Left ventricle myocardium inferior (tissue), 1 donor: ENCODE measurements at places on chromosomes 12 and 14. TPM values are rescaled to one million over a fixed set of nuclear protein-coding genes. Genes with fewer than 3 reads are reported as not detected.
A peak's percentile ranks its signal among the peaks of the same experiment; 100 is the strongest.

DNA sequence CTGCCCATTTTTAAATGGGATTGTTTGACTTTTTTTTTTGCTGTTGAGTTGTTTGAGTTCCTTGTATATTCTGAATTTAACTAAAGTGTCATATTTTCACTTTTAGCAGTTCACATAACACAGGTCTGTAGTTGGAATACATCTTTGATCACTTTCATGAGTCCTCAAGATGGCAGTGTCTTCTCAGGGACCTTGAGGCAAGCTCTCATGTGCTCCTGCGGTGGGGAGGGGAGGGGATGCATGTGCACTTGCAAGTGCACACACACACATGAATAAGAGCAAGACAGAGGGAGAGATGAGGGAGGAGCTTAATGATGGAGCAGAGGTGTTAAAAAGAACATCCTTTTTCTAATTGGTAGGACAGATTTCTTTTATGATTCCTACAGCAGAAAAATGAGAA, 291.4 kb upstream of the OR4E1 start:
- no peaks in the 10 kb centered on the region for H3K36me3 ChIP-seq
- no peaks in the 10 kb centered on the region for H3K4me1 ChIP-seq
- no peak overlapping the region for H3K4me3 ChIP-seq
- no peaks in the 10 kb centered on the region for H3K27me3 ChIP-seq
- H3K27ac ChIP-seq, result no peak overlapping the region
- DNase-seq, result no peak

Gene POTEG
- total RNA-seq, result not detected

GRCh38 chr12:32568228-32568627, 110.9 kb upstream of the DNM1L start:
- no peak overlapping the region for H3K4me3 ChIP-seq
- H3K27me3 ChIP-seq, result no peaks in the 10 kb centered on the region
- peaks cover 5% of the 10 kb centered on the region for H3K36me3 ChIP-seq
- H3K27ac ChIP-seq, result peak overlapping the region; percentile 80
- DNase-seq, result no peak
- peaks cover 67% of the 10 kb centered on the region for H3K4me1 ChIP-seq

DNA sequence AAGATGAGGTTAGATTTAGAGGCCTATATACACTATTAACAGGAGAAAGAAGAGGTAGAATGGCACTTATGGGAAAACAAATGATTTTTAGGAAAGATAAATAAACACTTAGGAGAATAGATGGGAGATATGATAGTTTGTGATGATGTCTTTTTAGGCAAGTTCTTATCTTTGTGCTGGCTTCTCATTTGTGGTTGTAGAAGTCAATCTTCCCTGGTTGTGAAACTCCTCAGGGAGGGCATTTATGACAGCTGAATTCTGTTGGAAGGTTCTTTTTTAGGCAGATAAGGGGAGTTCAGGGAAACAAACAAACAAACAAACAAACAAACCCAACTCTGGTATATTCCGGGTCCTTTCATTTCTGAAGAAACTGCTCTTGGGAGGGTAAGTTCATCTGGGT, 311.8 kb downstream of the AEBP2 start:
- no peak overlapping the region for H3K4me3 ChIP-seq
- no peak for DNase-seq
- peaks cover 3% of the 10 kb centered on the region for H3K36me3 ChIP-seq
- H3K4me1 ChIP-seq, result no peaks in the 10 kb centered on the region
- no peak overlapping the region for H3K27ac ChIP-seq
- no peaks in the 10 kb centered on the region for H3K27me3 ChIP-seq

GRCh38 chr12:28027328-28027727, 54.8 kb upstream of the PTHLH start:
- no peaks in the 10 kb centered on the region for H3K4me1 ChIP-seq
- no peak overlapping the region for H3K4me3 ChIP-seq
- H3K27me3 ChIP-seq, result no peaks in the 10 kb centered on the region
- no peaks in the 10 kb centered on the region for H3K36me3 ChIP-seq
- no peak overlapping the region for H3K27ac ChIP-seq
- no peak for DNase-seq

DNA sequence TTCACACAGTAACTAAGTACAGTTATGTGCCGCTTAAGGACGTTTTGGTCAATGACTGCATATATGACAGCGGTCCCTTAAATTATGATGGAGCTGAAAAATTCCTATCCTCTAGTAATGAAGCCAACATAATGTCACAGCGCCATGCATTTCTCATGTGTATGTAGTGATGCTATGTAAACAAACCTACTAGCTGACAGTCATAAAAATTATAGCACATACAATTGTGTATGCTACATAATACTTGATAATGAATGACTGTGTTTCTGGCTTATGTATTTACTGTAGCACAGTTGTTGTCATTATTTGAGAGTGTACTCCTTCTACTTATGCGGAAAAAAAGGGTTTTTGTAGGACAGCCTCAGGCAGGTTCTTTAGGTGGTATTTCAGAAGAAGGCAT, 99.7 kb downstream of the DACT1 start:
- no peaks in the 10 kb centered on the region for H3K36me3 ChIP-seq
- no peak overlapping the region for H3K4me3 ChIP-seq
- DNase-seq, result no peak
- no peaks in the 10 kb centered on the region for H3K27me3 ChIP-seq
- no peak overlapping the region for H3K27ac ChIP-seq

Gene RBM25
- total RNA-seq, result 36.9 TPM

DNA sequence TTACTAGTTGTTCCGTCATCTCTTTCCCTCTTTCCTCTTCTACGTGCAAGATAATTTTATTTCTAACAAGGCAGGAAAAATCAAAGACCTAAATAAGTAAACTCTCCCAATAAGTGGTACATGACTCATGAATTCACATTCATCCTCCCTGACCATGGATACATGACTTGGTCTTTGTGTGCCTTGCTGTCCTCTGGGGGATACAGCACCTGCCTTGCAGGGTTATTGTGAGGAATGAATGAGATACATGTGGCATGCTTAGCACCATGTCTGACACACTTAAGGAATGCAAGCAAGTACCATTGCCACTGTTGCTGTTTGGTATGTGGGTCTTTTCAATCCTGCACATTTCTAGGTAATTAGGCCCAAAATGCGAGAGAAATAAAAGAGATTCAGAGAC, 208.4 kb downstream of the DPF3 start:
- no peak for DNase-seq
- no peak overlapping the region for H3K4me3 ChIP-seq
- no peak overlapping the region for H3K27ac ChIP-seq
- peaks cover 20% of the 10 kb centered on the region for H3K4me1 ChIP-seq
- H3K27me3 ChIP-seq, result no peaks in the 10 kb centered on the region

DNA sequence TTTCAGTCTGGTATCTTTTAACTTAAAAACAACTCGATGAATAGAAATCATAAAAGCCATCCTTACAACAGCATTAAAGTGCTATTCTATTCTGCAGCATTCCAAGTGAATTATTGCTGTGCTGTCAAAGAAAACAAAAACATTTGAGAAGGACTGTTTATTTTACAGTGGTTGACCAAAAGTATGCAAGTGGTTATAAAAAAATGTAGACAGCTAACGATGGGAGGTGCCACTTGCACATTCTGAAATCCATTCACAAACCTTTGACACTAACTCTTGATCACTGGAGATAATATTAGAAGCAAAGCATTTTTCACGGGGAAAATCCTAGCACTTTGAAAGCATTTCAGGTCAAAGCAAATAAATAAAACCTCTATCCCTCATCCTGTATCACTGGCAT, 55.6 kb downstream of the HMGA2 start:
- H3K27ac ChIP-seq, result no peak overlapping the region
- H3K4me1 ChIP-seq, result peaks cover 33% of the 10 kb centered on the region
- no peaks in the 10 kb centered on the region for H3K36me3 ChIP-seq
- no peak for DNase-seq
- H3K4me3 ChIP-seq, result no peak overlapping the region

DNA sequence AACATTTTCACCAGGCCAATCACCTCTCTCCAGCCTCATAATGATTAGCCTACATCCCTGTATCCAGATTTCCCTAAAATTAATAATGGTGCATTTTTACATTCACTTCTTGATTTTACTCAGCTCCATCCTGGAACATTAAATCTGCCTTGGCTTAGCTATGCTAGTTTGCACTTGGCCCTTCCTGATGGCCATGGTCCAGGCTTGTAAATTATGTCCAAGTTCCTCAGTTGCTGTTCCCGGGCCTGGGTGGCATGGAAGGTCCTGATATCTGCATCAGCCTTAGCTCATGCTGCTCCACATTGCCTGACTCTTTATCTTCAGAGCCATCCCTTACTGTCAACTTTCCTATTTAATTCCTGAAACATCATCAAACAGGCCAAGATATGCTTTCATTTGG, 11.1 kb upstream of the METTL17 start:
- H3K27ac ChIP-seq, result no peak overlapping the region
- no peaks in the 10 kb centered on the region for H3K4me1 ChIP-seq
- H3K27me3 ChIP-seq, result peaks cover 24% of the 10 kb centered on the region

GRCh38 chr14:64387232-64387781, 846 bp upstream of the MTHFD1 start:
- peak overlapping the region; percentile 88 for H3K4me3 ChIP-seq
- H3K36me3 ChIP-seq, result peaks cover 13% of the 10 kb centered on the region
- peaks cover 25% of the 10 kb centered on the region for H3K4me1 ChIP-seq
- no peak for DNase-seq
- H3K27ac ChIP-seq, result peak overlapping the region; percentile 81

GRCh38 chr12:131851741-131852550, 23.8 kb downstream of the MMP17 start:
- no peak for DNase-seq
- H3K4me3 ChIP-seq, result no peak overlapping the region
- H3K36me3 ChIP-seq, result no peaks in the 10 kb centered on the region
- no peak overlapping the region for H3K27ac ChIP-seq

GRCh38 chr12:78406828-78407227, 457.7 kb upstream of the SYT1 start:
- H3K4me1 ChIP-seq, result no peaks in the 10 kb centered on the region
- no peak for DNase-seq
- no peak overlapping the region for H3K27ac ChIP-seq
- no peak overlapping the region for H3K4me3 ChIP-seq
- no peaks in the 10 kb centered on the region for H3K36me3 ChIP-seq

DNA sequence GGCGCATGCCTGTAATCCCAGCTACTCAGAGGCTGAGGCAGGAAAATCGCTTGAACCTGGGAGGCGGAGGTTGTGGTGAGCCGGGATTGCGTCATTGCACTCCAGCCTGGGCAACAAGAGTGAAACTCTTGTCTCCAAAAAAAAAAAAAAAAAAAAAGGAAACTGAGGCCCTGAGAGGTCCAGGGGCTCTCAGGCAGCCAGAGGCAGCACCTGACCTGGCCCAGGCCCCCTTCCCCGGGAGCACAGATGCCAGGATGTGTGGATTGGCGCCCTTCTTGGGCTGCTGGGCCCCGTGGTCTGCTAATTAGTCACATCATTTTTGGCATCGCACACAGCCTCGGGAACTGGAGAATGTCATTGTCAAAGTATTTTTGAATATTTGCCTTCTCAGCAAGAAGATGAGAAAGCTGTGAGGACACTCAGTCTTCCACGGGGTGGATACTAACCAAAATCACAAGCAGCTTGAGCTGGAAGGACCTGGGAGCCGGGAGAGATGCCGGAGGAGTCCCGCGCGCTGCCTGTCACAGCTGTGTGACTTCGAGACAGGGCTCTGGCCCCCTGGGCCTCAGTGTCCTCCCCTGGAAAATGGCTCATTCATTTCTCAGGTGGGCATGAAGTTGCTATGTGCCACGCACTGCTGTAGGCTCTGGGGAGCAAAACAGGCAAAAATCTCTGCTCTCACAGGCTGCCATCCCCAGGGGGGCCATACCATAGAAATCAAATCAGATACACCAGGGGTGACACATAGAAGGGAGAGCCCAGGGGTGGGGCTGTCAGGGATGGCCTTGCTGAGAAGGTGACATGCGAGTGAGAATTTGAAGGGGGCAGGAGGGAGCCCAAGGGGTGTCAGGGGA, 12.5 kb upstream of the RCOR1 start:
- H3K4me3 ChIP-seq, result peak overlapping the region; percentile 30
- H3K36me3 ChIP-seq, result no peaks in the 10 kb centered on the region
- no peaks in the 10 kb centered on the region for H3K4me1 ChIP-seq
- H3K27ac ChIP-seq, result no peak overlapping the region
- peaks cover 33% of the 10 kb centered on the region for H3K27me3 ChIP-seq

- H3K4me3 ChIP-seq, result no peak overlapping the region
- no peaks in the 10 kb centered on the region for H3K4me1 ChIP-seq
- H3K27ac ChIP-seq, result no peak overlapping the region
- DNase-seq, result no peak
Observed at GRCh38 chr12:79006306-79006705, 141.7 kb downstream of the SYT1 start.

Gene OR4L1
- not detected for total RNA-seq

Gene DACT1
- total RNA-seq, result 3.4 TPM

Gene C12orf60
- total RNA-seq, result 1.9 TPM

GRCh38 chr14:21486640-21487087, 9.7 kb downstream of the TOX4 start:
- DNase-seq, result no peak
- H3K27me3 ChIP-seq, result no peaks in the 10 kb centered on the region
- no peaks in the 10 kb centered on the region for H3K4me1 ChIP-seq
- H3K36me3 ChIP-seq, result peaks cover 56% of the 10 kb centered on the region
- no peak overlapping the region for H3K27ac ChIP-seq

GRCh38 chr14:32934073-32934880, 4.4 kb upstream of the NPAS3 start:
- DNase-seq, result no peak
- H3K36me3 ChIP-seq, result no peaks in the 10 kb centered on the region
- peak overlapping the region; percentile 70 for H3K4me3 ChIP-seq
- no peak overlapping the region for H3K27ac ChIP-seq
- H3K27me3 ChIP-seq, result peaks cover 82% of the 10 kb centered on the region

GRCh38 chr12:7219599-7220243, 30.2 kb downstream of the PEX5 start:
- no peak overlapping the region for H3K4me3 ChIP-seq
- no peaks in the 10 kb centered on the region for H3K36me3 ChIP-seq
- no peak overlapping the region for H3K27ac ChIP-seq
- DNase-seq, result peak; percentile 44
- H3K4me1 ChIP-seq, result no peaks in the 10 kb centered on the region

Gene BATF
- 0.93 TPM for total RNA-seq

Gene SENP1
- total RNA-seq, result 5.3 TPM

DNA sequence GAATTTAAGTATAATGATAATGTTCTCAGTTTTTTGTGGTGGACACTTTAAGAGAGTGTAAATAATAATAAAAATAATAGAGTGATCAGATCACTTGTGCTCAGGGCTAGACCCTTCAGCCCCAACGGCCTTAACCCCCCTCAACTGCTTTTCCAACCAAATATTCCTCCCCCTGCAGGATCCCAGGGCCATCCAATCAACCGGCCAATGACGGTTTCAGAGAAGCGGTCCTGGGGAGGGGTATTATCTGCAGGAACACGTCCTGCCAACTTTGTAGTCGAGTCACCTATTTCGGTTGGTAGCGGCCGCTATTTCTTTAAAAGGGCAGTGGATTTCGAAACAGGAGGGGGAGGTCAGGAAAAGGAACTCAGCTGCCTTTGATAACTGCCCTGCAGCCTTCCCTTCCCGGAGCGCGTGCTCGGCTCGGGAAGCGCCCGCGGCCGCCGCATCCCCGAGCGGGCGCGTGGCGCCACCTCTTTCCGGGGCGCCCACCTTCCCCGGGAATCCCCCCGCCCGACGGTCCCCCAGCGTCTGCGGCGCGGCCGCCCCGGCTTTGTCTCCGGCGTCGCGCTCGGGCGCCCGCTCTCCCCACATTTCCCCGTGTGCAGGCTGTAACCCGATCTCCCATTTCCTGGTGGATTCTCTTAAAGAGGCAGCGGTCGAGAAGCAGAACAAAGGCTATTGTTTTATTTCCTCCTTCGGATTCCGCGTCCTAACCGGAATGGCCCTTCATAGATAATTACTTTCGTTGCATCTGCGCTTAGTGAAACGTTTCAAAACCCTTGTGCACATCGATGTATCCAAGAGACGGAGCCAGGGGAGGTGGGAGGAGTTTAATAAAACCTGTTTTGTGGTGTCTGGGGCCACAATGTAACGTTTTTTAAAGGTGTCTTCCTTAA, 711 bp upstream of the ETV6 start:
- H3K4me1 ChIP-seq, result peaks cover 43% of the 10 kb centered on the region
- no peaks in the 10 kb centered on the region for H3K27me3 ChIP-seq
- DNase-seq, result peak; percentile 58
- peak overlapping the region; percentile 99 for H3K27ac ChIP-seq
- H3K36me3 ChIP-seq, result no peaks in the 10 kb centered on the region
